NCI-H2081 (cell line): ENCODE measurements at places on chromosomes 5 and 9.

GRCh38 chr9:107751567-107752210 is 262.1 kb upstream of the KLF4 start:
- no peak for DNase-seq

- no peak for DNase-seq
Observed at GRCh38 chr5:169719360-169720314, 82.6 kb downstream of the DOCK2 start.

DNA sequence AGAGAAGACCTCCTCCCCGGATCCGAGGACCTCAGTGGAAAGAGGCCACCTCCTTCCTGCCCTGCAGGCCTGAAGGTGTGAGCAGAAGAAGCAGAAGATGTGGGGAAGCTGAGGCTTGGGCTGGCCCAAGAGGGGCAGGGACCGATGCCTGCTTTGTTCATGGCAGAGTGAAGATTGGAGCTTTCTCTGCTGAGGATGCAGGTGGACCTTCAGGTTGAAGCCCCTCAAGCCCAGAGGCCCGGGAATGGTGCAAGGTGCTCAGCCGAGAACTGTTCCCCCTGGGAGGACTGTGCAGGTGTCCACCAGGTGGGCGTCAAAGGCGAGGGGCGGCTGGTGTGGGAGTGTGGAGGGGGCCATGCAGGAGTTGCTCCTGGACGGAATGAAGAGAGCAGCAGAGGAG is 277.9 kb upstream of the IRX2 start:
- no peak for DNase-seq

DNA sequence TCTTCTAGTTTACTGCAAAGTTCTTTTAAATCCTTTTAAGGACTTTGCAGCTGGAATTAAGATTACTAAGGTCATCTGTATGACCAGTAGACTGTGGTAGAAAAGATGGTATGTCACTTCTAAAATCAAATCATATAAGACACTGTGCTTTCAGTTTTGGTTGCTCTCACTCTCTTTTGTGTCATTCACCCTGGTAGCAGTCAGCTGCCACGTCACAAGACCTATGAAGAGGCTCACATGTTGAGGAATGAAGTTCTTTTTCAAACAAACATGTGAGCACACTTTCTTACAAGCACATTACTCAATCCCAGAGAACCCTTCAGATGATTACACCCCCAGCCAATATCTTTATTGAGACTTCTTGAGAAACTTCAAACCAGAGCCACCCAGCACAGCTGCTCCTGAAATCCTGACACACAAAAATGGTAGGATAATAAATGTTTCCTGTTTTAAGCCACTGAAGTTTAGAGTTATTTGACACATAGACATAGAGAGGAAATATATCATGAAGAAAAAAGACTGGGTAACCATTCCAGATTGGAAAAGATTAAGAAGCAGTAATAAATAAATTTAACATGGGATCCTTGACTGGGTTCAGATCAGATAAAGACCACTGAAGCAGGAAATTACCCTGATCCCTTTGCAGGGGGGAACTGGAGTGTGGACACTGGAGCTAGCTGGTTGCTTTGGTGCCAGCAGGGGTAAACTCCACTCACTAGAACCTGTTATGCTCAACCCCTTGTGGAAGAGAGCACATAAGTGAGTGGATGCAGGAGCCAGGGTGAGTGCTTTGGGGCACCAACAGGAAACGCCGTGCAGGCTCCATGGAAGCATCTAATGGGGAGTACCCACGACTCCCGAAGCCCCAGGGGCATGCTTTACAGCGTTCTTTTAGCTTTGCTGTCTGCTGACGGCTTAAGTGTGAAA is 64.1 kb downstream of the SLCO4C1 start:
- DNase-seq: no peak

- no peak for DNase-seq
Observed at GRCh38 chr5:92852219-92852618, 728.8 kb downstream of the NR2F1-AS1 start.

- DNase-seq: no peak
Observed at GRCh38 chr9:122029898-122030297, 63.2 kb downstream of the TTLL11 start.

GRCh38 chr5:133957080-133957479 is 11.3 kb downstream of the C5orf15 start:
- no peak for DNase-seq

DNA sequence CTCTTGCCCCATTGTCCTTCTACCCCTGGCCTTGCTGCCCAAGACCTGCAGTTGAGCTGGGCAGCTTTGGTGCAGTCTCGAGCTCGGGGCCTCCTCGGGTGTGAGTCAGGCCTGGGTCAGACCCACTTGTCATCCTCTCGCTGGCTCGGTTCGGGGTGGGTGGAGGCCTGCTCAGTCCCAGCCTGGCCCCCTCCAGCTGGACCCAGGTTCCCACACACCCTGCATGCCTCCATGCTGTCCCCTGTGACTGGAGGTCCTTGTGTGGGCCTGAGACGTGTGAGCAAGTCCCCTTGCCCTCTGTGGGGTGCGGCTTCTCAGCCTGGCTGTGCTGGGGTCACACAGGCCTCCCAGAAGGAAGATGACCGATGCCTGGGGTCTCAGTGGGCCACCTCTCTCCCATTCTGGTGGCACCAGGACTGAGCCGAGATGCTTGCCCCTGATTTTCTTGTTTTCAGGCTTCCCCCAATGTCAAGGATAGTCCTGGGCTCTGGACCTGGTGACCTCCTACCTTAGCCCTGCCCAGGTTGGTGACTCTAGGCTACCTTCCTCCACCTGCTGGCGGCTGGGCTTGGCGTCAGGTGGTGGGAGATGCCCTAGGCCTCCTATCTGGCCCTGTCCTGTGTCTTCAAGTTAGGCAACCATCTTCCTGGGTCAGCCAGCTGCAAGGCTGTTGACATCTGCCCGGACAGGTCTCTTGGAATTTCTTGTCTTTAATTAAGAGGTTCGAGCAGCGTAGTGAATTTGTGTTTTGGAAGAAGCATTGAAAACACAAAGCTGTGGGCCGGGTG is 15.1 kb downstream of the WNK2 start:
- no peak for DNase-seq

- DNase-seq: no peak
Observed at GRCh38 chr5:42880496-42881150, 68.9 kb upstream of the SELENOP start.

- no peak for DNase-seq
Observed at GRCh38 chr5:179345183-179345432, 153 bp downstream of the ADAMTS2 start.

- DNase-seq: no peak
Observed at GRCh38 chr5:87686018-87686417, 273.3 kb upstream of the CCNH start.

- no peak for DNase-seq
Observed at GRCh38 chr5:83353231-83353630, 118.3 kb upstream of the VCAN start.
